ENCODE measurements at places on chromosomes 16 and 17.

- no peak for DNase-seq
These were observed 71.9 kb upstream of the GSE1 start for GRCh38 chr16:85541181-85541580.

DNA sequence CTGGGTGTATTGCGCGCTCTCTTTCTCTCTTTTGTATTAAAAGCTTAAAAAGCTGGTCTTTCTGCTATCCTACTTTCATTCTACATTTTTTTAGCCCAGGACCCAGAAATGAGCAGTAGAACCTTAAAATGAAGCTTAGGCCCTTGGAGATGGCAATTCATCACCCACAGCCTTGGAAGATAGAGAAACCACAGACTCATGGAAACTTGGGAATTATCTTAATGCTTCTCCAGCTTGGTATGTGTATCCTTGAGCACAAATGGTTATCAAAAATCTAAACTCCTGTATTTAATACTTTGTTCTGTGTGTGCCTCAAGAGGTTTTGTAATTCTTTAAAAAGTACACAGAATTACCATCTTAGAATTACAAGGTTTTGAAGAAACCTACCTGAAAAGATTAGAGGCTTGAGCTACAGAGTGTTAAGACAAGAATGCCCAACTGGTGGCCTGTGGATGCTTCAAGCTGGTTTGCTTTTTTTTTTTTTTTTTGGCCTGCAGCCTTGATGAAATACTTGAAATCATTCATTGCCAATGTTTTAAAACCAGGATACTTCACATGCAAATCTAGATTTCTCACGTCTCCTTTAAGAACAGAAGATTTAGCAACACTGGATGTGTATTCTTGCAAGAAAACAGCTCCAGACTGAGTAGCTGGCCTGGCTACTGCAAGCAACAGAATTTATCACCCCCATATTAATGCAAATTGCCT is 105.0 kb downstream of the XYLT1 start:
- no peak for DNase-seq

DNA sequence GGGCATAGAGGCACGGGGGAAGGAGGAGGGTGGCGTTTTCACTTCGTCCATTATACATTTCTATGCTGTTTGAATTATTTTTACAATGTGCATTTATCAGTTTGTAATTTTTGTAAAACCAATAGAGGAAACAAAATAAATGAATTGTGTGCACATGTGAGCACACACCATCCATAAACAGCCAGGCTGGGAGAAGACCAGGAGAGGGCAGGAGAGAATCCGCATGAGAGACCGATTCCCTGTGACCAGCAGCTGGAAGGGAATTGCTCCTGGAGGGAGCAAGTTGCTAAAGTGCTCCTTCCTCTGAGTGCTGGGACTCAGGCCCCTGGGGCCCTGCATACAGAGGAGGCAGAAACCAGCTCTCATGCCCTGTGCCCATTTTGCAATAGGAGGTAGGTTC is 126.0 kb downstream of the ABCC12 start:
- DNase-seq, result no peak

- DNase-seq, result no peak
These were observed 235.2 kb upstream of the CDH5 start for GRCh38 chr16:66131156-66131807.

DNA sequence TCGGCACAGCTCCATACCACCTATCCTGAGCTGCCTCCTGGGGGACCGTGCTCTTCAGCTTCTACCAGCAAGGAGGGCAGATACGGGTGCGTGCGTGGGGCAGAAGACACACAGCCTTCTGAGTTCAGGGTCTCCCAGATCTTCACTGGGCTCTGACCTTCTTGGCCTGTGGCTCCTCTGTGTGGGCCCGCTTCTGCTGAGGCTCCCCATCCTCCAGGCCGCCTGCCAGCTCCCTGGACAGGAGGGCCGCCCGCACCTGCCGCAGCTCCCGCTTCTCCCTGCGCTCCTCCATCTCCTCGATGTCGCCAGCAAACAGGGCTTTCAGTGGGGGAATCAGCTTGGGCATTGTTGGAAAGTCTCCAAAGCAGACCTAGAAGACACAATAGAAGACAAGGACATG is 25.2 kb downstream of the ELAC2 start:
- no peak for DNase-seq

DNA sequence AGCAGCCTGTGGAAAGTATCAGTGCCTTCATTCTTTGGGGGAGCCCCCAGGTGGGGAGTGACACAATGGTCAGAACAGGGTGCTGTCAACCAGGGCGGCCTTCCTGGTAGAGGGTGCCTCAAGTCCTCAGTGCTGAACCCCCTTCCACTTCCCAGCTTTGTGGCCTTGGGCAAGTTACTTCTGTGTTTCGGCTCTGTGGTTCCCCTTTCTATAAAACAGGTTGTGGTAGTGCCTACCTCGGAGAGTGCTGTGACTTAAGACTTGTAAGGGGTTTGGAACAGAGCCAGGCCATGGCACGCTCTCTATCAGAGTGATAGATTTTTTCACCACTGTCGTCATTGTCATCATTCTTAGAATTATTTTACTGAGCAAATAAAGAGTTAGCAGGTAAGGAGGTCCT is 141.1 kb downstream of the CCDC182 start:
- DNase-seq, result peak; percentile 53

GRCh38 chr16:70691223-70692129 is 5.6 kb upstream of the MTSS2 start:
- no peak for DNase-seq

DNA sequence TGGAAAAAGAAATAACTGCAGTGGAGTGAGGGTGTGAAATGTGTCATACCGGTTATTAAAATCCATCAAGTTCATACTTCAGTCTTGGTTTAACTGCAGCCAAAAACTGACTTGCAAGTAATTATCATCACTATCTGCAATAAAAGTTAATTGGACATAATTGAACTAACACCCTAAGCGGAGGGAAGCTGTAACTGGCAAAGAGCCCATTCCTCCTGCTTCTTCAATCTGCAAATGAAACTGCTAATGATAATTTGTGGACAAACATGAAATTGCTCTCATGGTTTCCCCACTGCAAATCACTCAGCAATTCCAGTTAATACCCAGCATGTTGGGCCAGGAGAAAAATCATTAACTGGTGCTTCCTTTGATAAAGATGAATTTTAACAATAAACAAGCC is 46.5 kb downstream of the FAM222B start:
- DNase-seq, result no peak

DNA sequence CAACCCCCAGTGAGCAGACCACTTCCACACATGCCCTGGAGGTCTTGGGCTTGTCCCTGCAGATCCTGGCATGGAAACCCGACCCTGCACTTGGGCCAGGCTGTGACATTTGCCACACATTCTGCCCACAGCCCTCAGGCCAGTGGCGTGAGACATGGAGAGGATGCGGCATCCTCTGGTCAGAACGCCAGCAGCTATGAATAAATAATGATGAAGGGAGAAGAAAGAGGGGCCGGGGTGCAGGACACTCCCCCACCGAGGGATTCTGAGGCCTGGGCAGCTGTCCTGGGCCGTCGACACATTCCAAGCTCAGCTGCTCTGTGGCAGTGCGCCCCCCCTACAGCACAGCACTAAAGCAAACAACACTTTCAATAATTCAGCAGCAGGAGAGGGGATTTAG is 148.8 kb downstream of the ENGASE start:
- DNase-seq, result no peak

DNA sequence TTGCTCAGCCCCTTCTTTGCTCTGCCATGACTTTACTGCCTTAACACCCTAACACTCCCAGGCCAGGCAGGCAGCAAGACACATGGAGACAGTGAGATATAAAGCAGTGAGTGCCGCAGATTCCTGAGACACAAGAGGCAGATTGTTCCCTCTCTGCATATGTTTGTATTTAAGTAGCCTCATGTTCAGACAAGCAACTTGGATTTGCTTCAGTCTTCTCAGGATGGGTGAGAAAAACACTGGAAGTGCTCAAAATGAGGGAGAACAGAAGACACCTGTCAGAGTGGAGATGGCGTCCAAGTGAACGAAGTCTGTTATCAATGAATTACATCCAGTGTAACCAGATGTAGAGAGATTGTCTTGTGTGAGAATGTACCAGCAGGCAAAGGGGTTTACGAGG is 86.8 kb downstream of the CES1 start:
- DNase-seq, result no peak

DNA sequence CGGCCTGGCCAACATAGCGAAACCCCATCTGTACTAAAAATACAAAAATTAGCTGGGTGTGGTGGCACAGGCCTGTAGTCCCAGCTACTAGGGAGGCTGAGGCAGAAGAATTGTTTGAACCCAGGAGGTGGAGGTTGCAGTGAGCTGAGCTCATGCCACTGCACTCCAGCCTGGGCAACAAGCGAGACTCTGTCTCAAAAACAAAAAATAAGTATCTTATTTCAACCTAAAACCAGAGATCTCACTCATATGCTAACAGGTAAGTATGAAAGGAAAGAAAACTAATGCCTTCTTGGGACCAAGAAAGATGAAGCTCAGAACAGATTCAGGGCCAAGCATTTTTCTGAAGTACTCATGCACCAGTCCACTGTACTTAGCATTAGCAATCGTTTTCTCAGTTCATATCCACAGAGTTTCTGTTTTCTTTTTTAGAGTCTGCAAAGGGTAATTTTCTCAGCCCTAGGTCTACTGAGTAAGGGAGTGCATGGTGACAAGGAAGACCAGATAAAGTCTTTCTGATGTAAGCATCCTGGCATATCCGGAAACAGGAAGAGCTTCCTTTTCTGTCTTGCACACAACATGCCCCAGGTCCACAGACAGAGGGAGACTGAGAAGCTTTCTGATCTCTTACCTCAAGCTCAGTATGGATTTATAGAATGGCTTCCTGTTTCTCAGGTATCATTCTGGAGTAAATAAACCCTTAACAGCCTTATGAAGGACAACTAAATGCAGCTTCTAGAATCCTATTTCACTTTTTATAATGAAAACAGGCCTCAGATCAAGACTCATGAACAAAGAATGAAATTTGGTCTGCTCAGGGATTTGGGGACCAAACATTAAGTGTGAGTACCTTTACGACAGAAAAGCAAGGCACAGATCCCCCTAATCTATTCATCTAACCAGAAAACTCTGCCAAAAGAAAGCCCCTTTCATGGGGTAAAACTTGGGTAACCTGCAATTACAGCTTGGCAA is 38.7 kb upstream of the FOXJ1 start:
- DNase-seq, result no peak

GRCh38 chr17:16342979-16343378 is 10.3 kb downstream of the CENPV start:
- no peak for DNase-seq

GRCh38 chr16:15834502-15834901 is 22.3 kb downstream of the MYH11 start:
- no peak for DNase-seq

GRCh38 chr16:30366511-30366910 is 3.8 kb downstream of the TBC1D10B start:
- no peak for DNase-seq

DNA sequence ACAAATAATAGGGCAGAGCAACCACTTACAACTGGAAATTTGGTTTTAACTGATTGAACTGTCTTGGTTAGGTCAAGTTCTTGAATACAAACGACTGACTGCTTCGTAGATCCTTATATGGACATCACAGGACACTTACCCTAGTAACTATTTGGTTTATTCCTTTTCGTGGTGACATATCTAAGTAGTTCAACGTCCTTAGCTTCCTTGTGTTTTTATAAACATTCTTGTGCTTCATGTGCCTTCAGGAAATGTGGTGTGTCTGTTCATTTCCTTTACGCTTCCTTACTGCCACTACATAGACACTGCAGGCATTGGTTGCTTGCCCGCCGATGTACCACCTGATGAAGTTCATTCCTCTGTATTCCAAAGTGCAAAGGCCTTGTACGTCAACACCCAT is 59.3 kb downstream of the USP10 start:
- no peak for DNase-seq

DNA sequence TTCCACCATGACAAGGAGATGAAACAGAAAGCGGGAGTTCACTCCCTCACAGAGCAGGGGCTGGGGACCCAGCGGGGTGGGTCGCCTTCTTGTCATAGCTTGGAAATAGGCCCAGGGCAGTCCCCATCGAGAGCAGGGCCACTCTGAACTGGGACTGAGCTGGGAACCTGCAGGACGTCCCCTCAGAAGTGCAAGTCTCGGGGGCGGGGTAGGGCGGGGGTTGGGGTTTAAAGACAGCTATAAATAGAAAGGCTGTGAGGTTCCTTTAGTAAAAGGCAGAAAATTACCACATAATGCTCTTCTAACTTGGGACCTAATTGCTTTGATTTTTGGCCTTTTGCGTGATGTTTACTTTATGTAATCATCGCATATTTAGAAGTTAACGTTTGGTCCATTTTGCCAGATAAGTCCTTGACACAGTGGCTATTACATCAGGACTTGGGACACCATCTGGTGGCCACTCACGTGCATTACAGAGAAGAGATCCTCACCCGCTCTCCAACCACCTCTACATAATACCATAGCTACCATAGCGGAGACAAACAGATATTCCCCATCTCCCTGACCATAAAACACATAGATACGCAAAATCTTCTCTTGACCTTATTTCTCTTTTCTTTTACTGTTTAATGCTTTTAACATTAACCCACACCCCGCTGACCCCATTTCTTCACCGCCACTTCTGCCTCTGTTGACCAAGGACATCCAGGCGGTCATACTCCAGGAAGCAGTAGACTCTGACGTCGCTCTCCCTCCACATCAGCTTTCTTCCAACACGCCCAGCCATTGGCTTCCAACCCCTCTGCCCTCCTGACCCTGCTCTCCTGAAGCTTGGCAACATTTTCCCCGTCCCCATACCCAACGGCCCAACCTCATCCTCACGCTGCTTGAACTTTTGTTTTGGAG is 27.5 kb upstream of the PIK3R6 start:
- peak; percentile 26 for DNase-seq

GRCh38 chr16:49875806-49876715 is 20.1 kb upstream of the ZNF423 start:
- DNase-seq, result no peak

DNA sequence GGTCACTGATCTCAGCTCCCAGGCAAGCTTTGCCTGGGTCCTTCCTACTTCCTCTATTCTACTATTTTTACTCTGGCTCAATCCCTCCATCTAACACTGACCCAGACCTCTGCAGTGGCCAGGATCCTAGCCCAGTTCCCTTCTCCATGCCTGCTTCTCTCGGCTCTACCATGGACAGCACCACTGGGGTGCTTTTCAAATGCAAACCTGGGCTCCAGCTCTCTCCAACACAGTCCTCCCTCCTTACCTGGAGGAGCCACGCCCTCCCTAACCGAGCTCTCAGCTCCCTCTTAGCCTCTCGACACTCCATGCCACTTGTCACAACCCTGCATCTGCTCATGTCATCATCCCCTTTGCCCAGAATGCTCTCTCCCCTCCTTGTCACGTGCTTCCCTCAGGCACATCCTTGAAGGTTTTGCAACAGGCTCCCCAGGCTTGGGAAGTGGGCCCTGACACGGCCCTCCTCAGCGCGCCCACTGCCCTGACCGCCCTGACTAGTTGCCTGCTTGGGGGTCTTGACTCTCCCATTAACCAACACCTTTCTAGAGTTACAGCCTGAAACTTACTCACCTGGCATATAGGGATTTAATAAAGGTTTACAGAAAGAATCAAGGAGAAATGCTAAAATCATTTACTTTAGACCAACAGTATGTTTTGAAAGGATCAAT is 41.6 kb downstream of the MARF1 start:
- DNase-seq, result no peak

- DNase-seq, result no peak
These were observed 486.4 kb upstream of the KIF2B start for GRCh38 chr17:53336281-53336680.

GRCh38 chr16:49484451-49484849 is 110.8 kb downstream of the C16orf78 start:
- DNase-seq, result peak; percentile 12

Measured in stimulated activated CD4-positive, alpha-beta T cell treated with anti-CD3 and anti-CD28 coated beads, TNF-alpha, amount 100 ng/mL, for 48 hours (primary cell).